ENCODE measurements at places on chromosomes 7 and 10.

DNA sequence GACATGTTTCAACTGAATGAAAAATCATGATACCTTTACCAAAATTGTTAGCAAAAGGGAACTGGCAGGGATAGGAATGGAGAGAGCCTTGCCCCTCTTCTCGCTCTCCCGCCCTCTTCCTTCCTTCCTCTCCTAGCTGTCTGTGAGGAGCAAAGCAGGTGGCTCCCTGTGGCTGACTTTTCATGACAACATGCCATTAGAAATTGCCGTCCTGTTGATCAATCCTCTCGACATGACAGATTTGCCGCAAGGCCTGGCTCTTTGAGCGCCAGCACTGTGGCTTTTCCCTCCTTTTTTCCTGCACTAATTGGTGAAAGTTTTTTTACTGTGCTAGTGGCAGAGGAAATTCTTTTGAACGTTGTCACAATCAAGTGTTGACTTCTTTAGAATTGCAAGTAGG, 171.1 kb downstream of the TCF7L2 start:
- no peak for DNase-seq

GRCh38 chr10:132724446-132724845, 61.5 kb downstream of the NKX6-2 start:
- no peak for DNase-seq

DNA sequence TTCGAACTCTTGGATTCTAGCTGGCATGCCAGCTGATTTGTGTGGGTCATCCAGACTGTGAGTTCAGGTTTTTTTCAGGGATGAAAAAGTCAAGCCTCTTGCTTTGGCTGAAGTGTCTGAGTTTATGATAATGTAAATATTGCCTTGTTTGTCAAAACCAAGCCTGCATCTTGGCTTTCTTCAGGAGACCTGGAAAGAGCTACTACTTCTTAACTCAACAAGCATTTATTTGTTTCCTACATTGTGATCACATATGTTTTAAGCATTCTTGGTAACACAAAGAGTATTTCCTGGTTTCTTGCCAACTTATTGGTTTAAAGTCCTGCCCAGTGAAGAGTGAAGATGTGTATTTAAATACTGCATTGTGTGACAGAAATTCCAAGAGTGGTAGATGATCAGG, 407.1 kb downstream of the LRMDA start:
- DNase-seq, result no peak

DNA sequence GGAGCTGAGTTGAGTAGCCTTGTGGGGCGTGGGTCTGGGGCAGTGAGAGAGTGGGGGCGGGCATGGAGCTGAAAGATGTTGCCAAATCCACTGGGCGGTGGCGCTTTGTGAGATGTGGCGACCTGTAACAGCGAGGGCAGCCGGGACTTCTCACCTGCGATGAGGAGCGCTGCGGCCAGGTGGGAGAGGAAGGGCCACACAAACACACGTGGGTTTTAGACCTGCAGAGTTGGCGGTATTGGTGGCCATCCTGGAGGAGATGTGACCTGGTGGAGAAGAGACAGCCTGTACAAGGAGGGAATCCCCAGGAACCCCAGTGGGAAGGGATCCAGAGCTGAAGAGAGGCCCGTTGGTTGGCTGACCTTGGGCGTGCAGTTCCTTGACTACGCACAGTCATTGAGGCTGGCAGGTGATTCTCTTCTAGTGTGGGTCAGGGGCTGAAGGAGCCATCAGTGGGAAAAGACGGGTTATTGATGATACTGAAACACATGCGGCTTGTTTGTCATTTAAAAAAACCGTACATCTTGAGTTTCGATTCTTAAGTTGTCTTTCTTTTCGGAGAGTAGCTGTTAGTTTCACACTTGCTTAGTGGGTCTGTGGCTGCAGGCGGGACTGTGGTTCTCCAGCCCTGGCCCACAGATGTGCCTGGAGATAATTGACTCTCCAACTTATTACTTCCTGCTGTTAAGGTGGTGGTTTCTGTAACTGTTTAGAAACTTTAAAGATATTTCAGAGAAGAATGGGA, 2.4 kb downstream of the CHST12 start:
- no peak for DNase-seq

DNA sequence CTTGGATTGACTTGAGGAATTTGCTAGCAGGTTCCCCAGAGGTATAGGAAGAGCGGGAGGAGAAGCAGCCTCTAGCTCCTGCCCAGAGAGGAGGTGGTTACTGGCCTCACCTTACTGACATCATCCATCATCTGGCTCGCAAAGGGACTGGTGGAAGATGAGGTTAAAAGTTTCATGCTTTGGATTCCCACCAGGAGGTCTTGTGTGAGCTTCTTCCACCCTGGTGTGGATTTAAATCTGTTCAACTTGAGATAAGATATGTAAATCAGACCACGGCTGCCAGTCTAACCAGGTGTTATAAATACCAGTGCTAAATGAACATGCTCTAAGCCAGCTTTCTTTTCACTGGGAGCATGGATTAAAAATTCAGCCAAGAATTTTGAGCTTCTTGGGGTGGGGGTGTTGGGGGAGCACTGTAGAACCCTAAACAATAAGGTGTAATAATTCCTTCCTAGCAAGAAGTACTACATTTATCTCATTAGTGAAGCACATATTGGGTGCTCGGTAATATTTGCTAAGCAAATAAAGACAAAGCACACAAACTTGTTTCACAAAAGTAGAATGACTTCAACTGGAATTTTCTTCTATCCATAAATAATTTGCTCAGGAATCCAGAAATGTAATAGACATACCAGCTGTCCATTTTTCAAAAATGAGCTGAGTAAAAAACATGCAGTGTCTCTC, 7.8 kb downstream of the PROSER2 start:
- DNase-seq, result no peak

DNA sequence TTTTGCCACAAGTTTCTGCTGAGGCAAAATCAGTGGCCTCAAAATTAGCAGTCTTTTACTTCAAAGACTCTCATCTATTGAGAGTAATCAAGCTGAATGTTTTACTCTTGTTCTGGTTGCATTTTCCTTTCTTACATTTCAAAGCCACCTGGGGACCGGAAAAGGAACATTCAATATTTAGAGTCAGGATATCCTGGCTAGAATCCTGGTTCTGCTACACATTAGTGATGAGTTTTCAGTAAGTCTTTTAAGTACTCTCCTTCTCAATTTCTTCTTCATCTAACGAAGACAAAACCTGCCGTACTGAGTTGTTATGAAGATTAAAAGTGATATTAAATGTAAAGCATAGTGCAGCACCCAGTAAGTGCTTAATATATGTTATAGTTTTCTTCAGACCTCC, 52.5 kb downstream of the LAMB4 start:
- DNase-seq, result peak; percentile 14

DNA sequence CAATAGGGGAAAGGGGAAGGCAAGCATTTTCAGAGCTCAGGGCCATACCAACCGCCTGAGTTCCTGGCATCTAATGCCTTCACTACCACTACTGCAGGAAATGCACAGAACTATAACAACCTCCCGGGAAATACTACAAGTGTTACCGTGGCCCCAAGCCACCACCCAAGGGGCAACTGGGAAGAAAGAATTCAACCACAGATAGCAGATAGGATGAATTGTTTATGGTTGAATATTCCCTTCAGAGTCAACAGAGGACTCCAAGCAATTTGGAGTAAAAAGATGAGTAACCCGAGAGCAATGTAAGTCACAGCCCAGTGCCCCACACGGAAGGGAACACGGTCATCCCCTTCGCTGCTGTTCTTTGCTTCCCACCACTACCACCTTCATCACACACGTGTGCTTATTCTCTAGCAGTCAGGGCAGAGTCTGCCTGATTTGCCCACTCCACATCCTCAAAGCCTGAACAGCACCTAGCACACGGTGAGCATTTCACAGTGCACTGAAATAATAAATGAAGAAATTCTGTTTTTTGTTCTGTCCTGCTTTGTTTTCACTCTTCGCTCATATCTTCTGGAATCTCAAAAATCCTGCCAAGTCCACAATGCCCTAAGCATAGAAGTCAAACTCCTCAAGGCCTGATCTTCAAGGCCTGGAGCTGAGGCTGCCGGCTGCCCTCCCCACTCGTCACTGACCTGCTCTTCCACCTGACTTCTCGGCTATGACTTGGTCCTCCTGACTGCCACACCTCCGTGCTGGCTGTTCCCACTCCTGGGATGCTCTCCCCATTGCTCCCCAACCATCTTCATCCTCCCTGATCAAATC, 221.1 kb downstream of the KCNMA1 start:
- DNase-seq, result no peak

DNA sequence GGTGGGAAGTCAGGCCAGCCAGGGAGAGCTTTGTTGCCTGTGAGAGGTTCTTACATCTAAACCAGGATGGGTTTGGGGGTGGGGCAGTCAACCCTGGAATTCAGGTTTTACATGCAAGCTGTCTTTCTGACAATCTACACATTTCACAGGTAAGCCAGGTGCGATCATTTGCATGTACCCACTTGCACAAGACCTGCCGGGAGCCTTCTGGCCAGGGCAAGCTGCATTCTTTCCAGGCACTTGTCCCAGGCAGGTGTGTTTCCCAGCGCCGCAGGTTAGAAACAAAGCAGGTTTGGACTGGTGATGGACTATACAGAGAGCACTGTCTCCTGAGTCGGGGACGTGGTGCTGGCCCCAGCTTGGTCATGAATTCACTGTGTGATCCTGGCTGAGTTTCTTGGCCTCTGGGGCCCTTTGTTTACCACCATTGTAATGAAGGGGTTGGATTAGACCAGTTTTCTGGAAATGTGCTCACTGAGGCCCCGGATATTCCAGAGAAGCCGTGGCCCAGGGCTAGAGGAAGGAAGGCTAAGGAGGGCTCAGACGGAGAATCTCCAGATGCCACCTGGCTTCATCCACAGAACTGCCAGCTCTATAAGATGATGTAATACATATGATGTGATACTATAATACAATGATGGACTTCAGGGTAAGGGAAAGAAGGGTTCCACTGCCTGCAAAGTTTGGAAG, 205.2 kb upstream of the SVIL start:
- no peak for DNase-seq

Data from dermis microvascular lymphatic vessel endothelial cell (primary cell).